Bronchial smooth muscle cell (primary cell): ENCODE measurements at places on chromosomes 6 and 20. TPM values are rescaled to one million over a fixed set of nuclear protein-coding genes. Genes with fewer than 3 reads are reported as not detected.

The TSBP1 gene
- not detected in 2 replicates for total RNA-seq

The VWA7 gene
- total RNA-seq: 0.79 and 0.86 TPM in 2 replicates

The CTAGE9 gene
- under 0.01 TPM in 1 of 2 replicates, not detected in the other for total RNA-seq

The RRAGD gene
- total RNA-seq: 0.09 and 0.32 TPM in 2 replicates

The SLC17A3 gene
- total RNA-seq: not detected in 2 replicates

The WFDC5 gene
- not detected in 2 replicates for total RNA-seq

The TCP11 gene
- total RNA-seq: 0.16 TPM in 1 of 2 replicates, not detected in the other

The PSORS1C2 gene
- total RNA-seq: not detected in 2 replicates

The MAVS gene
- 10.6 and 12.0 TPM in 2 replicates for total RNA-seq

The CDC25B gene
- total RNA-seq: 52.3 and 54.4 TPM in 2 replicates

The PHACTR1 gene
- total RNA-seq: under 0.01 and 0.34 TPM in 2 replicates

The PCMTD2 gene
- 35.5 and 53.5 TPM in 2 replicates for total RNA-seq

The ID1 gene
- total RNA-seq: 173 and 518 TPM in 2 replicates

The PCIF1 gene
- total RNA-seq: 6.1 and 6.6 TPM in 2 replicates

The PROKR2 gene
- total RNA-seq: not detected in 2 replicates

The MOXD1 gene
- 21.6 and 71.6 TPM in 2 replicates for total RNA-seq

The MEP1A gene
- not detected in 2 replicates for total RNA-seq

The PPP1R14C gene
- 0.17 and 0.95 TPM in 2 replicates for total RNA-seq

The NCOA5 gene
- 5.4 and 7.2 TPM in 2 replicates for total RNA-seq

The TTK gene
- total RNA-seq: 0.34 and 3.2 TPM in 2 replicates

The TINAG gene
- total RNA-seq: not detected in 2 replicates

The SLC17A1 gene
- not detected in 2 replicates for total RNA-seq

The C4B gene
- total RNA-seq: 8.8 and 15.4 TPM in 2 replicates

The MAP7 gene
- total RNA-seq: 0.95 and 2.7 TPM in 2 replicates

The BPIFB1 gene
- not detected in 2 replicates for total RNA-seq

The ACAT2 gene
- total RNA-seq: 31.7 and 66.0 TPM in 2 replicates

The ZNF341 gene
- total RNA-seq: 0.94 and 0.95 TPM in 2 replicates

The CYP39A1 gene
- 0.79 and 2.2 TPM in 2 replicates for total RNA-seq

The PROCR gene
- 125 and 171 TPM in 2 replicates for total RNA-seq

The LY6G6F gene
- not detected in 2 replicates for total RNA-seq

The DAAM2 gene
- total RNA-seq: 2.3 and 4.7 TPM in 2 replicates

The BMP5 gene
- 0.16 TPM in 1 of 2 replicates, not detected in the other for total RNA-seq

The SEL1L2 gene
- total RNA-seq: not detected in 2 replicates

The DLGAP4 gene
- 9.1 and 16.8 TPM in 2 replicates for total RNA-seq

The RHAG gene
- total RNA-seq: under 0.01 TPM in 1 of 2 replicates, not detected in the other

The TRIM10 gene
- total RNA-seq: under 0.01 TPM in 1 of 2 replicates, not detected in the other

The NHSL1 gene
- total RNA-seq: 15.6 and 19.7 TPM in 2 replicates
